Hematopoietic multipotent progenitor cell treated with erythropoietin and hydrocortisone succinate and interleukin-3 and kit ligand, for 15 days (in vitro differentiated cells): ENCODE measurements at places on chromosomes 12 and 14.

- no peak for DNase-seq
Measured at GRCh38 chr12:115404761-115405470, 720.9 kb upstream of the TBX3 start.

- DNase-seq = no peak
Measured at GRCh38 chr12:3243376-3244084, 166.4 kb downstream of the TSPAN9 start.

GRCh38 chr14:98323836-98324235 lies 948.2 kb downstream of the BCL11B start:
- DNase-seq = no peak

GRCh38 chr14:64170181-64170580 lies 124.0 kb downstream of the ESR2 start:
- no peak for DNase-seq

DNA sequence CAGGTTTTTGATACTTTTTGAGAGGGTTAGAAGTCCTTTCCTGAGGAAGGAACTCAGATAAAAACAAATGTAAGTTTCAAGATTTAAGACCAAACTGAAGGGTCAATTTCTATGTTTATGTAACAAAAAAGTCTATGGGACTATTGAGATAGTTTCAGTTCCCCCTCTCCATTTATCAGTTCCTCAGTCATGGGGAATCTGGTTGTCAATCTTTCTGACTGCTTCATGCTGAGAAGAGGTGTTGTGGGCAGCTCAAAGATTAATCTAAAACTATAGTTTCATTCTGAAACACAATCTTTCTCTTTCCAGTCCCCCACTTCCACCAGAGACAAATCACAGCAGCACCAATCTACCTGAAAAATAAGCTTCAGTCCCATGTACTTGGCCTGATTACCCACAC lies 93.7 kb downstream of the KCNMB4 start:
- DNase-seq = no peak

GRCh38 chr12:124740691-124741137 lies 123.0 kb downstream of the SCARB1 start:
- no peak for DNase-seq

- DNase-seq = no peak
Measured at GRCh38 chr14:58626431-58626831, 11.3 kb upstream of the DACT1 start.

- no peak for DNase-seq
Measured at GRCh38 chr12:113149361-113150150, at the start of gene CFAP73. Gene CFAP73 (plus strand): TSS chr12:113149724. CDS start chr12:113149858, 134 bp downstream.

DNA sequence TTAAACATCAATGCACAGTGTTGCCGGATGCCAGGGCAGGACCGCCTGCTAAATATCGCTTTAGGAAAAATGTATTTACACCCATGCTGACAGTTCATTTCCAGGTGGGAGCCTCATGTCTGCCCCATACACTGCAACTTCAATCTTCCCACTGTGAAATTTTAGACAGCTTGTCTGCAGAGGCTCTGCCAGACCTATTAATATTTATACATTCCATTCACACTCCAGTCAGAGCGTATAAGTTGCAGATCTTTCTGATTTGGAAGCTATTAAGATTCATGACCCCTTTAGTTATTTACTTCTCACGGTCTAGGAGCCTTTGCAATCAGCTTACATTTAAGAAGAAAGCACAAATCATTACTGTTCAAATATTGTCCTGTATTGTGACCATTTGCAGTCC lies 357.4 kb downstream of the ATP23 start:
- no peak for DNase-seq

- DNase-seq = no peak
Measured at GRCh38 chr12:31019976-31020375, 53.7 kb upstream of the DDX11 start.

DNA sequence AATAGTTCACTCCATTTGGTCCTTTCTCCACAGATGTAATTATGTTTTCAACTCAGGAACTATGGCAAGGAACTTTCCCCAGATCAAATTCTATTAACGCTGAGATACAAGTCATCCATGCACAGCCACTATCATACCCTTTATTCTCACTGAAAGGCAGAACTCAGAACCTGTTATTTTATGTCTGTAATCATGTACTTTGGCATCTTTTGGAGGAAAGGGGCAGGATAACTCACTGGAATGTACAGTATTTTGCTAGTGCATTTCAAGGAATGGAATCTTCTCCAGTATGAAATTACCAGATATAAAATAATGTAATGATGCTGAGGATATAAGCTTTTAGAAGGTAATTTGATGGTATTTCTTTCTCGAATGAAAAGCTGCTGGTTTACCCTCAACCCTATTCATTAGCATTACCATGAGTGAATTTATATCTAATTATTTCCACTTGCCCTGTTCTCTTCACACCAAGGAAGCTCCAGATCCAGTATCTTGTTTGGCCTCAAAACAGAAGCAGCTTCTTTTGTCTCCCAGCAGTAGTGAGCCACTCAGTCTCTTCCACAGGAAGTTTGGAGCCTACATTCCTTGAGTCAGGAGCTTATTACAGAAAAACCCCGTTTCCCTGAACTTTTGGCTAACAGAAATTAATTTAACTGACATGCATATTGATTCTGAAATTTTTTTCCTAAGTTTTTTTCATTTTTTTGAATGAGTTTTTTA lies 10.0 kb upstream of the AMHR2 start:
- no peak for DNase-seq

GRCh38 chr14:38208618-38209562 lies 1.2 kb downstream of the SSTR1 start:
- no peak for DNase-seq

DNA sequence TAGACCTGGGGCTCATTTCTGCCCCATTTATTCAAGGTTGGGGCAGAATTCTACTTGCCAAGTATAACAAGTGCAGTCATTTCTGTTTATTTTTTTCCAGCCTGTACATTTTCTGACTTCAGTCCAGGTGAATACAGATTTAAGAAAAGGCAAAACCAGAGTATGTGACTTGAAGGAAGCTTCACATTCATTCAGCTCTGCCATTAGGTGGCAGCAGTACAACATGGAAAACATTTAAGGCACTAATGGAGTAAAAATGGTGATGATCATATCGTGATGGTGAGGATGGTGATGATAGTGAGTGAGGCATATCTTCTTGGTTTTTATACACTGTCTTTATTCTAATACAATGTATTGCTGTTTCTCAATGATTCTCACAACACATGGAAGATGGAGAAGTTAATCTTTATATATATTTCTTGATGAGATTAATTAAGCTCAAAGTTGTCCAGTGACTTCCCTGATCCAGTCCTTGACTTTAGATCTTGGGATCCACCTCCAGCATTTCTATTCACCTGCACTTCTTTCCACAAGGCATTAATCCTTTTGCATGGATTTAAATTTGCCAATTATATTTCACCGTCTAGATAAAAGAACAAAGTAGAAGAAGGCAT lies 176.7 kb upstream of the SEL1L start:
- DNase-seq = peak; percentile 3

- peak; percentile 22 for DNase-seq
Measured at GRCh38 chr12:45660330-45660729, 69.2 kb upstream of the ARID2 start.

- no peak for DNase-seq
Measured at GRCh38 chr12:107200394-107200793, 107.0 kb upstream of the CRY1 start.

DNA sequence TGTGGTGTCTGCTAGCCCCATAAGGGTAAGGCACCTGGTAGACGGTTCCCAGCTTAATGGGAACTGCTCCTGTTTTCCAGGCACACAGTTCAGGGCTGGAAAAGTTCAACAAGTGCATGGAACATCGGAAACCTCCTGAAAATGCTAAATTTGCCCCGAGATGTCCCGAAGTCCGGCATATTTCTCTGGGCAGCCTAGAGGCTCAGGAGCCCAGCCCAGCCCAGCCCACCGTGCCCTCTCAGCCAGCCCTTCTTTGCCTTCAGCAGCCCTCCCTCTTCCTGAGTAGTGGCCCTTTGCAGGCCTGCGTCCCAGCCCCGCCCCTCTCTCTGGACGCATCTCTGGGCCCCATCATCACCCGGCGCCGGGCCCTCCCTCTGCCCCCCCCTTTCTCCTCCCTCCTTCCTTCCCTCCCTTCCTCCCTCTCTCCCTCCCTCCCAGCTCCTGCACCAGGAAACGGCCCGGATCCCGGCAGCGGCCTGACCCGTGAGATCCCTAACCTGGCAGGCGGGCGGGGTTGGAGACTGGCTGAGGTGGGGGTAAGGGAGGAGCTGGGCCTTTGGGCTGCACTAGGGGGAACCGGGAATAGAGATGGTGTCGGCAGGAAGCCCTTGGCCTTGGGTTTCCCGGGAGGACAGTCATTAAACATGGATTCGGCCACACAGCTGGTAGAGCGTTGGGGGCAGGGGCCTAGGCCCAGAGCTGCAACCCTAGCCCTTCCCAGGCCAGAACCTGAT lies at the start of gene BCL2L2:
Gene BCL2L2, plus strand, starts transcription at position 422 of the 734 bp plus-strand sequence. CDS start 935 bp downstream, outside the sequence.
- DNase-seq = peak; percentile 74

- DNase-seq = no peak
Measured at GRCh38 chr12:129530984-129531383, 372.8 kb downstream of the TMEM132D start.

- DNase-seq = no peak
Measured at GRCh38 chr12:51131745-51132521, 41.0 kb downstream of the TFCP2 start.

DNA sequence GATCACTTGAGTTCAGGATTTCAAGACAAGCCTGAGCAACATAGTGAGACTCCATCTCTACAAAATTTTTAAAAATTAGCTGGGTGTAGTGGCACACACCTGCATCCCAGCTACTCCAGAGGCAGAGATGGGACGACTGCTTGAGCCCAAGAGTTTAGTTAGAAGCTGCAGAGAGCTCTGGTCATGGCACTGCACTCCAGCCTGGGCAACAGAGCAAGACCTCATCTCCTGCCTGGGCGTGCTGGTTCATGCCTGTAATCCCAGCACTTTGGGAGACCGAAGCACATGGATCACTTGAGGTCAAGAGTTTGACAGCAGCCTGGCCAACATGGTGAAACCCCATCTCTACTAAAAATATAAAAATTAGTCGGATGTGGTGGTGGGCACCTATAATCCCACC lies 20.2 kb downstream of the CLIP1 start:
- DNase-seq = no peak

GRCh38 chr14:69547701-69548348 lies 26.8 kb downstream of the CCDC177 start:
- DNase-seq = no peak

GRCh38 chr14:74235017-74235416 lies 4.2 kb upstream of the VSX2 start:
- no peak for DNase-seq

DNA sequence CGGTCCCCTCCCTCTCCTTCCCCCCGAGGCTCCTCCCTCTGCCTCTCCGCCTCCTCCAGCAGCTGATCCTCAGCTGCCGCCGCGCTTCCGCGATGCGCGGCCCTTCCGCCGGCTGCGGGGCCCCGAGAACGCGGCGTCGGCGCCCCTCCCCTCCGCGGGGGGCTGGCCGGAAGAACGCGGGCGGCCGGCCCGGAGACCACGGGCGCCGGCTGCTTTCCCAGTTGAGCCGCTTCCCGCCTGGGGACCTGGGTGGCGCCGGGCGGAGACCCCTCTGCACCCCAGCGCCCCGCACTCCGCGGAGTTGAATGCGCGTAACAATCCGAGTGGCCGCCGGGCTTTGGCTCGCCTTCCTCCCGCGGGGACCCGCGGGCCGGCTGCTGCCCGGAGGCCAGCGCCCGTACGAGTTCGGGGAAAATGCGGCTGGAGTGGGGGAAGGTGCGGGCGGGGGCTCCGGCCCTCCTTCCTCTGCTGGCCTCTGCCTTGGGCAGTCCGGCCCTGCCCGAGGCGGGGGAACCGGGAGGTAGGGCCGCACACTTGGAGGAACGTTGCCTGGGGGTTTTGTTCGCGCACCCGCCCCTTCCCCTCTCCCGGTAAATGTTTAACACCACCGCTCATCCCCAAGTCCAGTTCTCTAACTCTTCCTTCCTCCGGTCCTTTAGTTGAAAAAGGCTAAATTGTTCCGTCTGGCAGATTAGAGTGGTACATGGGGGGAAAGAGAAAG lies 393 bp upstream of the DCAF5 start:
- peak; percentile 85 for DNase-seq

GRCh38 chr12:51874000-51874399 lies 13.9 kb upstream of the ANKRD33 start:
- DNase-seq = no peak

GRCh38 chr12:5746036-5746908 lies 198.8 kb downstream of the ANO2 start:
- DNase-seq = no peak

GRCh38 chr12:122834104-122834920 lies 945 bp upstream of the HIP1R start:
- DNase-seq = no peak

DNA sequence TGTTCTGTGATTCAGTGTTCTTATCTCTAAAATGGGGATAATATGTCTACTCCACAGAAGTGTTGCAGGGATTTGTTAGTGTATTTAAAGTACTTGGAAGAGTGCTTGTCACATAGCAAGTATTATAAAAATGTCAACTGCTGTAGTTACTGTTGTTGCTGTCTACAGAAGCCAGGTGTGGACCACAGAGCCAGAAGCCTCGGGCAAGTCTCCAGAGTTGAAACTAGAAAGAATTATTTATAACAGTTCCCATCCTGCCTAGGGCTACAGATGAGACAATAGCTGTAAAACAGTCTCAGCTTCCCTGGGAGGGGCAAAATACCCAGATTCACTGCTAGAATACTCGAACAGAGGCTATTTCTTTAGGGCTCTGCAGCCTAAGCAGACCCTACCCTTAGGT lies 55.4 kb upstream of the FUT8 start:
- DNase-seq = no peak

DNA sequence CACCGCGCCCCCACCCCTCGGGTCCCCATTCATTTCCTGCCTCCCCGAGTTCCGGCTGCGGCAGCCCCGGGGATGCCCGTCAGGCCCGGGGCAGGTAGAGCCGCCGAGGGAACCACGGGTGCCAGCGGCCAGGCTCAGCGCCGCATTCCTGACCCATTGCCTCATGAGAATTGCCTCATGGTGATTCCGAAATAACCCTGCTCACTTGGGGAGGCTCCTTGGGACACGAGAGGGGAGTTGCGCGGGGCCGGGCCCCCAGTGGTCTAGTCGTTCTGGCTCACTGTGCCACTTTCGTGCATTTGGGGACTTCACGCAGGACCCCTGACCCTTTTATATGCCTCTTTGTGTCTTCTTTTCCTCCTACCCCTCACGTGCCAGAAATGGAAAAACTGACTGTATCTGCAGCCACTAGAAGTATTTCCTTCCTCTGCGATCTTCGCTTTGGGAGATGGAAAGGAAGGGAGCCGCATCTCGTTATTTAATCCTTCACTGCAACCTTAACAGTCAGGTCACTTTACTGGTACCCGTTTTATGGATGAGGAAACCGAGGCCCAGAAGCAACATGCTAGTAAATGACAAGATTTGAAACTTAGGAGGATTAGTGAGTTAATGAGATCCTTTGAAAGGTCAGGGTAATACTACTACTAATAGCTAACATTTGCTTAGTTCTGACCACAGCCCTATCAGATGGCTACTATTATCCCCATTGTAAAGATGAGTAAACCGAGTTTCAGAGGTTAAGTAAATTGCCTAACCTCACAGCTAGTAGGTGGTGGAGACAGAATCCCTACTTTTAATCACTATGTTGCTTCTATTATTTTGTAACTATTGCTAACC lies 768 bp downstream of the PTPN11 start:
- no peak for DNase-seq

GRCh38 chr14:22268875-22269274 lies 320.1 kb downstream of the DAD1 start:
- DNase-seq = no peak

- DNase-seq = no peak
Measured at GRCh38 chr14:104856869-104857860, 7.9 kb upstream of the CEP170B start.
